Fibroblast of pulmonary artery (primary cell): ENCODE measurements at places on chromosomes 2 and 18.
A peak's percentile ranks its signal among the peaks of the same experiment; 100 is the strongest.

DNA sequence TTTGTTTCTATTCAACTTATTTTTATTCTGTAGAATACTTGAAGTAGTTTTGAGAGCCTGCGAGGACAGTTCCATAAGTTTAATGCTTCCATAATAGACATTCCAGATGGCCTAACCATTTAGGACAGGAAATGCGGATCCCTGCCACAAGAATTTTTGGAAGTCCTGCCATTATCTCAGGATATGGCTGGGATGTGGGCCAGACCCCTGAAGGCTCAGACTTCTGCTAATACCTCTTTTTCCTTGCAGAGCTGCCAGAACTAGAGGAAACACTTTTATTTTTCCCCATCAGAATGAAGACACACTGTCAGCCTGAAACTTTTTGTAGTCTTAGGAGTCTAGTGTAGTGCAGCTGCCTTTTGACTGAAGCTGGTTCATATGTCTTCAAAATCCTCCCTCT lies 806.5 kb downstream of the TDRD15 start:
- DNase-seq: no peak

DNA sequence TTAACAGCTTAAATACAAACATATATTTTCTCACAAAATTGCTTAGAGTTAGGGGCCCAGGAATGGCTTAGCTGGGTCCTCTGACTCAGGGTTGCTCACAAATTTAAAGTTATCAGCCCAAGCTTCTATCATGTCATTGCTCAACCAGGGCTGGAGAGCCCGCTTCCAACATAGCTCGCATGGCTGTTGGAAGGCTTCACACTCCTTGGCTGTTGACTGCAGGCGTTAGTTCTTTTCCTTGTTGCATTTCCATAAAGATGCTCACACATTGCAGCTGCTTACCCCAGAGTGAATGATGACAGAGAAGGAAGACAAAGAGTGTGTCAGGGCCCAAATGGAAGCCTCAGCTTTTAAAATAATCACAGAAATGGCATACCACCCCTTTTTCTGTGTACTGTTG lies 62.9 kb upstream of the TFPI start:
- no peak for DNase-seq

- DNase-seq: peak; percentile 28
Observed at GRCh38 chr2:122927197-122927596, 1097.9 kb upstream of the CNTNAP5 start.

DNA sequence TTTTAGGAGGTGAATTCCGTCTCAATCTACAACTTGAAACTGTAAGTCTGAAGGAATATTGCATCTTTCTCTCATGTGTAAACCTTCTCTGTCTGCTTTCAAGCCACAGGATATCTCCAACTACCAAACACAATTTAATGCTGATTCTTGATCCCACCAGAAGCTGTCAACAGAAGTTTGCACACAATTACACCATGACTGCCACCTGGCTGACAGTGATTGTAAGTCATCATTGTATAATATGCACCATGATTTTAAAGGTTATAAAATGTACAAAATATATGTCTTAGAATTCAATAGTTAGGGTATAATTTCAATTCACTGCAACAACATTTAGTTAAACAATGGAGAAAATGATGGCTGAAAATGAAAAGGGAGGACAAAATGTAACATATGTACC lies 18.4 kb downstream of the PREPL start:
- DNase-seq: peak; percentile 47

DNA sequence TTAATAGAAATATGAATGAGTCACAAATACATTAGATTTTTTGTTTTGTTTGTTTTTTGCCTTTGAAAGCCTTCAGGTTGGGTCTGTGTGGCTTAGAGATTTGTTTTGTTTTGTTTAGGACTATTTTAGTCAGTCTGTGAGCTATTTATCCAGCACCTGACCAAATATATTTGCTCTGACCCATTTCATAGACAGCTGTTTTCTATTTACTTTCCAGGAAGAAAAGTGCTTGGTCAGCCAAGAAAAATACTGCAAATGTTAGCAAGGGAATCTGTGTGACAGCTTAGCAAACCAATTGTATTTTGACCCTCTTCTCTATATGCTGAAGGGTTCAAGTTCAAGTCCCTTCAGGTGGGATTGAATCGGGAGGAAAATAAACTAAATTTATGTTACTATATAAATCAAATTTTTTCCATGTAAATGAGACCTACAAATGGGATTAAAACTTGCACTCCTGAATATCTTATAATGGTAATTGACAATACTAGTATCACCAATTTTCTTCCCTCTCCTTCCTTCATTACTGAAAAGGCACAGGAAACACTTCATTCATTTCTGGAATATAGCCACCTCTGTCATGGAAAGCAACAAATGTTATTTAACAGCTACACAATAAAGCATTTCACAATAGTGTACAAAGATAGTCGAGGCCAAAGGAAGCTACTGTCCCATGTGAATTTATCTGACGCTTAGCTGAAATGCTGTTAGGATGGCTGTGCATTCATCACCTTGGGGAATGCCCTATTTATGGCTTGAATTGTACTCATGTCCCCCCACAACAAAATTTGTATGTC lies 23.1 kb upstream of the KLF7 start:
- peak; percentile 70 for DNase-seq

- no peak for DNase-seq
Observed at GRCh38 chr18:3110034-3110752, 97.2 kb upstream of the LPIN2 start.

GRCh38 chr2:124310671-124311070 lies 285.6 kb downstream of the CNTNAP5 start:
- DNase-seq: no peak

DNA sequence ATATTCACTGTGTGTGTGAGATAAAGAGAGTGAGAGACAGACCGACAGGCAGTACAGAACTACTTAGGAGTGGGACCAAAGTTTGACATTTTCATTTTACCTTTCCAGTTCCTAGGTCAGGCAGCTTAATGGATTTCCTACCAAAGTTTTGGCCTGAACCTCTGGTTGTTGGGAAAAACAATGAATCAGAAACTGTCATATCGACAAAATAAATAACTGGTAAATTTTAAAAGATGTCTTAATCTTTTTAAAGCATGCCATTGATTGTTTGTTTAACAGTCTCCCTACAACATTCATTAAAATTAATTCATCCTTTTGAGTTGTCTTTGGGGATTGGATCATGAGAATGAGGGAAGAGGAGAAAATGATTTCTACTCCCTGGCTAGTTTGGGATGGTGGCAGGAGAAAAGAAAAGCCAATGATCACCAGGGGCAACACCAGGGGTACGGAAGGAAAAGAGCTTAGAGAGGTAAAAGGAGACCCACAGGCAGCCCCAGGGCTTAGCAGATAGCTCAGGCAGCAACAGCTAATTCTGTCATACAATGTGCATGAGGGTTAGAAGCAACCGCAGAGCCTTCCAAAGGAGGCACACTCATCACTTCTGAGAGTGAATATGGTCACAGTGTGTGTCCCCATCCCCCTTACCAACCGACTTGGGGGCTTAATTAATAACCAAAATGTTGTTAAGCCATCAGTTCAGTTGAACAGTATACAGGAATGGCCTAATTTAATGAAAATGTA lies 98.5 kb downstream of the CCDC141 start:
- no peak for DNase-seq

DNA sequence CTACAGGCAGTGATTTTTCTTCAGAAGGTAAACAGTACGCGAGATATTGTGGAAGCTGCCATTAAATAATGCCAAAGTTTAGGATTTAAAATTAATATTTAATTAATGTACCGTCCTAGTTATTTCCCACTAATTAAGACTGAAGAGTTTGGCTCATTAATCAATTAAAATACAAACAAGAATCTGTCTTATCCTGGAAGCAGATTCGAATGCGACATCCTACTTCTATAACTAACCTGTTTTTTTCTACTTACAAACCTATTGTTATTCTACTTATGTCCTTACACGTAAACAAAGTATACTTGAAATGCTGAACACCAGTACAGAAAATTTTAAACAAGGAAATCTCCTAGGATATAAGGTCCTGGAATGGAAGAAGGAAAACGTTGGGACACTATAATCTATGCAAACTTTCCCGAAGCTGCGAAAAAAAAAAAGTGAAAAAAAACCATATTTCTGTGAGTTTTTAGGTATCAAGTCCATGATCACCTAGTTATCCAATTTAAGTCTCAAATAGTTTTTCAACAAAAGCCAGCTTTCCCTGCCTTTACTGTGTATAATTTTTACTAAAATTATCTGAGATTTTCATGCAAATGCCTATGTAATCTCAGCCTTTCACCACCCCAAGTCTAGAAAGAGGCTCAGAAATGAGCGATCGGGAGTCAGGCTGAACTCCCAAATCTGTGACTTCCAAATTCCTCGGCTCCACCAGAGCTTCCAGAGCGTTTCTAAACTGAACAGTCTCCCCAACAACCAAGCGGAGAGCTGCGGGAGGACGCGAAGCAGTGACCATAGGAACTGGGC lies 1.2 kb upstream of the C2orf15 start:
- peak; percentile 22 for DNase-seq

- DNase-seq: no peak
Observed at GRCh38 chr2:230944757-230945372, 19.8 kb upstream of the GPR55 start.

- peak; percentile 60 for DNase-seq
Observed at GRCh38 chr2:210663631-210664089, 107.3 kb downstream of the CPS1 start.

GRCh38 chr2:36801088-36801487 lies 104.6 kb downstream of the VIT start:
- no peak for DNase-seq

DNA sequence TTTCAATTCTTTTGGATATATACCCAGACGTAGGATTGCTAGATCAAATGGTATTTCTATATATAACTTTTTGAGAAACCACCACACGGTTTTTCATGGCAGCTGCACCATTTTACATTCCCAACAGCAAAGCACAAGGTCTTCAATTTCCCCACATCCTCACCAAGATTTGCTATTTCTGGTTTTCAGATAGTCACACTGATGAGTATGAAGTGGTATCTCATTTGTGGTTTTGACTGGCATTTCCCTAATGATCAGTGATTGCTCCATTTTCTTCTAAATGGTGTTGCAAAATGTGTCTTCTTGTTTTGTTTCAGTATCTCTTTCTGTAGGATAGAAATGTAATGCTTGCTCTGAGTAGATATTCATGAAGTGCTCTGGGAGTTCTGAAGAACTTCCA lies 52.0 kb downstream of the ANKRD44 start:
- peak; percentile 58 for DNase-seq

GRCh38 chr2:204535356-204535755 lies 9.9 kb upstream of the PARD3B start:
- DNase-seq: no peak

- peak; percentile 89 for DNase-seq
Observed at GRCh38 chr2:128347701-128348539, 29.3 kb upstream of the HS6ST1 start.

DNA sequence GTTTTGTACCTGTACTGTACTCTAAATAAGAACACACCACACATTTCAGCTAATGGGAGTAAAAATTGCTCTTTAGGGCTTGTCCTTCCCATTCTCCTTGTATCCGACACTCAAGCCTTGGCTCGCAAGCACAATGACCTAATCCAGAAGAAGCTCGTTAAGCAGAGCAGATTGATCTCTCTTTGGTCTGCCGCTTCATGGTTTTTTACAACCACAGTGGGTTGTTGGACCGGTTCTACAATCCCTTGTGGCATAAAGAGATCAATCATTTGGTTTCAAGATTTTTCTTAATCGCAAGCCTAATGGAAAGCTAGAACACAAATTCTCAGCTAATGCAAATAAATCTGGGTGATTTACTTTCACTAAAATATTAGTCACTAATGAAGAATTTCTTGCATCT lies 662.1 kb downstream of the LRP1B start:
- no peak for DNase-seq

DNA sequence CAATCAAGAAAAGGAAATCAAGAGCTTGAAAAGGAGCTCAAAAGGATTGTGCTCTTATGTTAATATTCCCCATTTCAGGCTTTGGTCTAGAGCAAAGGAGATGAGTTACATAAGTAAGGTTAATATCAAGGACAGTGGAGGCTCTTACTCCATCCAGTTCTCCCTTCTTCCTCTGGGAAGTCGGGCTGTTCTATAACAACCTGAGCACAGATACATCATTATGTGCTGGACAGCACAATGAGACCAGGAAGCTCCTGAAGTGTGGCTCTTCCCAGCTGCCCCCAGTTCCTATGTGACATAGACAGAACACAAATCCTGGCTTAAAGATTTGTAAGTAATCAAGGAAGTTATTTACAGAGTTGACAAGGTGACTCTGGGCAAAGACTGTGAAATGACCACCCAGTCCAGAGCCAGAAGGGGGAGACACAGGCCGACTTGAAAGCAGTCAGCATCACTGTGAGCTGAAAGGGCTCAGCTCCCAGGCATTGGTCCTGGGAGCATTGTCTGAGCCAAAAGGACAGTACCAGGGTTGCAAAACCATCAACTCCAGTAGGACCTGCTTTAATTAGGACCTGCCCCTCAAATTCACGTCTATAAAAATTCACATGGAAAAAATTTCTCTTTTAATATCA lies 917.6 kb upstream of the ACVR2A start:
- peak; percentile 86 for DNase-seq

- no peak for DNase-seq
Observed at GRCh38 chr2:43027097-43027873, 199.1 kb downstream of the ZFP36L2 start.

GRCh38 chr2:69195706-69196105 lies 182.7 kb downstream of the ANTXR1 start:
- no peak for DNase-seq

DNA sequence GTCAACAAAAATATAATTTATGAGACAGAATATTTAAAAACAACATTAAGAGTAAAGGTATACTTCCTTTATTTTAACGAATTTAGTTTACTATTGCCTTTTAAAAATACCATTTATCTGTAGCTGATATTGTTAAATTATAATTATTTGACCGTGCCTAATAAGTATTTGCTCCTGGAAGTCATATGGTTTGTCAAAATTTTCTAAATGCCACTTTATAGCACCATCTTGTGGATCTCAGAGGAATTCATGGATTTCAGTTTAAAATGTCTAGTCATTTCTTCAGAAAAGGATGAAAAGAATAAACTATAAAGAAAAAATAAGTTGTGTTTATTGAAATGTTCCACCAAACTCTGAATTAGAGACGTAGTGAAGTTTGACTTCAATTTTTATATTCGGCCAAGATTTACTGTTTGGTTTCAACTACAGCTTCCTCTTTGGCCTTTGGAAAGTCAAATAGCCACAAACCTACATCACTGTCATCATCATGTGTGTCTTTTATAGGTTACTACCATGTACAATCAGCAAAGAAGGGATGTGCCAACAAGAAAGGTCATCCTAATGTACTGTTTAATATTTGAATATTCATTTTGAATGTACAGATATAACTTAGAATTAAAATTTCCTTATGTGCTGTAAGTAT lies 10.3 kb upstream of the FTCDNL1 start:
- DNase-seq: peak; percentile 48

GRCh38 chr2:64593035-64593655 lies 60.6 kb downstream of the SERTAD2 start:
- DNase-seq: peak; percentile 36

GRCh38 chr2:40915651-40916050 lies 463.8 kb upstream of the SLC8A1 start:
- no peak for DNase-seq

- peak; percentile 70 for DNase-seq
Observed at GRCh38 chr2:68357605-68358337, 7.3 kb upstream of the PLEK start.

GRCh38 chr18:50013363-50014138 lies 181.4 kb downstream of the MYO5B start:
- DNase-seq: no peak

GRCh38 chr2:38613849-38614213 lies 11.1 kb upstream of the HNRNPLL start:
- DNase-seq: no peak

GRCh38 chr18:2396162-2396505 lies 175.2 kb downstream of the METTL4 start:
- no peak for DNase-seq
